ENCODE measurements at places on chromosomes 7 and 10.

GRCh38 chr10:86106616-86107015 lies 260.0 kb downstream of the GRID1 start:
- no peak for DNase-seq

DNA sequence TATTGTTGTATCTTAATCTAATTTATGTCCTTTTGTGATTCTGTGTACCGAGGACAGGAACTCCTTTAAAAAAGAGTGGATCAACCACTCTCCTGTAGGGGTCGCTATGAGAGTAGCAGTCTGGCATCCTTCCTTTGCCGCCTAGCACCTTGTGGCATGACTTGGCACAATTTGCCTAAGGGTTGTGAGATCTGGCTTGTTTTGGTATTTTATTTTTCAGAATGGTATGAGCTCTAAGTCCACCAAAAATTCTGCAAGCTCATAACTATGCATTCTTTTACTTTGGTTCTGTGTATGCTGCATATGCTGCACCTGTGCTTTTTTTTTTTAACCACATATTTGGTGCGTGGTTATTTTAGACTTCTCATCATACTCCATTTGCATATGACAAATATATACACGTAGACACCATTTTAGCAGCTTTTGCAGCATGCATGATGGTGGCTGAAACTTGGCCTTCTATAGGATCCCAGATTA lies 112.8 kb downstream of the CDK14 start:
- no peak for DNase-seq

- no peak for DNase-seq
Measured at GRCh38 chr7:28862595-28863272, 95.4 kb downstream of the TRIL start.

DNA sequence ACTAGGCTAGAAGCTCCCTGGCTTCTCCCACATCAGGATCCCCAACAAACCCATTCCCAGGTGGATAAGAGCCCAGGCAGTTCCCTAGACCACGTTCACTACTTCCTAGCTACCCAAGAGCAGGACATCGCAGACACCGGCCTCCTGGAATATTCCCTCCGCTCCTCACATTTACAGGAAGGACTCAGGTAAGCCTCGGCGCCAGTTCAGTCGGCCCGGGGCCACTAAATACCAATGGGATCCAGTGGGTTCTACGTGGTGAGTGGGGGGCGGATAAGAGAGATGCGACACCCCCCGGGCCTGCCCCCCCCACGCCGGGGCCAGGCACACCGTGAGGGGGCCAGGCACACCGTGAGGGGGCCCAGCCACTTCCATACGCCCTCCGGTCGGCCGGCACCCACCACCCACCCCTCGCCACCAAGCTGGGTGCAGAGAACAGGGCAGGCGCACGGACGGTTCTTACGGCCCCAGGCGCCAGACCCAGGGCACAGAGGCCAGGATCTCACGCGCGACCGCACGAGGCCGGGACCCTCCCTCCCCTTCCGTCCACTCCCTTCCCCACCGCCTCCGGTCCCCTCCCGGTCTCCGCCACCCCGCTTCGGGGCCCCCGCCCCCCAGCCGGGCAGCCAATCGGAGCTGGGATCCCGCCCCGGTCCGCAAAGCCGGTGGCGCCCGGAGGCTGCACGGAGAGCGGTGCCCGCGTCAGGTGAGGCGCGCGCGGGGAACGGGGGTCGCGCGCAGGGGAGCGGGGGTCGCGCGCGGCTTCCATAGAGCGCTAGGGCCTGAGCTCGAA lies at the start of gene BLVRA:
Gene BLVRA (plus strand): TSS at position 652 of the 793 bp plus-strand sequence. CDS start 12,479 bp downstream, outside the sequence.
- DNase-seq: peak; percentile 84

GRCh38 chr10:122567056-122567660 lies 6.6 kb downstream of the DMBT1 start:
- no peak for DNase-seq

- DNase-seq: no peak
Measured at GRCh38 chr10:100828738-100829096, 83.3 kb downstream of the PAX2 start.

DNA sequence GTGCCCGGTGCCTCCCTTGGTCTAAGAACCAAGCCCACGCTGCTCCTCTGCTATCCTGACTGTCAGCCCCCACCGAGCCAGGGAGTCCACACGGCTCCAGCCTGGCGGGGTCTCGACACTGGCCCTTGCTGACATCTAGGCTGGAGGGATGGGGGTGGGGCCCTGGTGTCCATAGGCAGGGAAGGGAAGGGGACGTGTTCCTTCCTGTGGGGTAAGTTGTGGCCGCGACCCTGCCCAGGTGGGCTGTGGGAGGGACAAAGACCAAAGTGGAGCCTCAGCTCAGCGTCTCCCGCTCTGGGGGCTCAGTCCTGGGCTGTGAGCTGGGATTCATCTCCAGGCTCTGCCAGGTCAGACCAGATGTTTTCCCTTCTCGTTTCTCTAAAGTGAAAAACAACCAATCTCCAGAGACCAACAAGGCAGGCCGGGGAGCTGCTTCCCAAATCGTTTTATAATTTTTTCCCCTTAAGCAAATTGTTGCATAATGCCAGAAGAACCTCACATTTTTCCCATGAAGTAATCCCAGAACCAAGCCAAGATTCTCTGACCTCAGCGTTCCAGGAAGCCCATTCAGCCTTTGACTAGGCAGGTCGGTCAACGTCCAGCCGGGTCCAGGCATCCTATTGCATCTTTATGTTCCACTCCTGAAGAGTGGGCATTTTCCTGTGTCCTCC lies 101.2 kb downstream of the RGS10 start:
- DNase-seq: no peak

DNA sequence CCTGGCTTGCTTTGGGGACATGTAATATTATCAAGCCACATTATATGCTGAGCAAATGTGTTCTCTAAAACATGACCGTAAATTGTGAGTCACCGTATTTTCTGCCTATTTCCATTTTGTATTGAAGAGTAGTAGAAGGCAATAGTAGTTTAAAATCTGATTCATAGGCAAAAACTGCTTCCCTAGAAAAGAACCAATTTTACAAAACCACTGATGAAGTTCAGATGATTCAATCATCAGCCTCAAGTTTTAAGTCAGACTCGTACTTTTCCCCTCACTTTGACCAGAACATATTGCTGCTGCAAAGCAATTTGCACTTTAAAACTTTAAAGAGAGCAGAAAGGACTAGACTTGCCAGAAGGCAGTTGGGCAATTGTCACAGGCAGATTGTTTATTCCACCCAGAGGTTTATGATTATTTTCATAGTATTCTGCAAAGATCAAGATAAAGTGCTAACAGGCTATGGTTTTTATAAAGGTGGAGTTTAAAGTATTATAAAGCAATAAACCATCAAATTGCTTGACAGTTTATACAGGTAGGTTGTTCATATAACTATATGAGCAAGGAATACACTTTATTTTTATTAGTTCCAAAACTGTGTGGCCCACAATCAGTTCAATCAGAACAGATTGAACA lies 168.2 kb downstream of the ETV1 start:
- no peak for DNase-seq

DNA sequence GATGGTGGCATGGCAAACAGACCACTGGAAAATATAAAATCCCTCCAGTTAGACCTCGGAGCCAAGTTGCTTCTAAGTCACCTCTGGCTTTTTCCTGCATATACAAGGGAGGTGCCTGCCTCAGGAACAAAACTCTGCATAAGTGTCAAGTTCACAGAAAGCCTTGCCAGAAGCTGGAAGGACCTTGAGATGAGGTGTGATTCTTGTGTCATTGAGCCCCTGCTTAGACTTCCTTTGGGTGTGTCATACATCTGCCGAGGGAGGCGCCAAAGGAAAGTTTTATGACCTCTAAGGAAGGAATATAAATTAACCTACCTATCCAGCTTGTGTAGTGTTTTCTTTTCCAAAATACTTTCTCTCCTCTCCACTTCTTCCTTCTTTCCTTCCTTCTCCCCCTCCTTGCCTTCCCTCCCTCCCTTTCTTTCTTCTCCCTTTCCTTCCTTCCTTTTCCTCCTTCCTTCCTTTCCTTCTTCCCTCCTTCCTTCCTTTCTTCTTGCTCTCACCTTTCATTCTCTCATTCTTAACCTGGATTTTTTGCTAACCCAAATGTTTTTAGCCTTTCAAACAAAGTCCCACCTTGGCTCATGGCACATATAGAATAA lies 75.2 kb downstream of the TRIL start:
- DNase-seq: no peak

- DNase-seq: no peak
Measured at GRCh38 chr10:95462740-95463667, 98.2 kb downstream of the SORBS1 start.

DNA sequence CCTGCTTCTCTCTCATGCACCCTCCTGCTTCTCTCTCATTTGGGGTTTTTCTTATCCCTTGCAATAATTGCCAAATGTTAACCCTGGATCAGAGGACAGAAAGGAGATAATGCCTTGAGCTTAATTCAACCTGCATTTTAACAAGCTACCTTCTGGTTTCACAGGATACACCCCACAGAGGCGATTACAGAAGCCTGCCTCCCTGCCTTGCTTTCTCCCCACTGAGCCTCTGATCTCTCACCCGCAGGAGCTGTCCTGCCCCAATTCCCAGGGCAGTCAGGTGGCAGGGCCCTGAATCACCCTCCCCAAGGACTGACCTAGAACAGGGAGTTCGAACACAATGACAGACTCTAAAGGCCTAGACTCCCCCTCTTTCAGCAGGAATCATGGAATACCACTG lies 959.5 kb downstream of the GRID1 start:
- no peak for DNase-seq

DNA sequence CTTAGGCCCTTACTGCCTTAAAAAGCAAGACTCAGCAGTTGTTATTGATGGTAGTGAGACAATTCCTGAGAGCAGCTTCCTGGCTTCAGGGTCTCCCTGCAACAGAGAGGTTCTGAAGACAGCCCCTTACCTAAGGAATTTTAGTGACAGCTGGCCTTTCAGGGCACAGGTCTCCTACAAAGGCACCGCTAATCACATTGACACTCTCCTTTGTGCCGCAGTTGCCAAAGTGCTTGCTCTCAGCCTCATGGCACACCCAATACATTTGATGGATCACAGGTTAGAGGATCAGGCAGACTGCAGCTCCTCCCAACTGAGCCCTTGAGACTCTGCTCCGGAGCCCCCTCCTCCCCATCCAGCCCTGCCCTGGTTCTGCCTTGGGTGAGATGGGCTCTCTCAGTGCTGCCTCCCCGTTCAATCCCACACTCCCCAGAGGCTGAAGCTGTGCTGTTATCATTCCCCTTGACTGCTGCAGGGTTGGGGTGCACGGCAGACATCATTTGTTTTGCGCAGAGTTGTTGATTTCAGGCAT lies 198.2 kb downstream of the EMX2 start:
- no peak for DNase-seq

DNA sequence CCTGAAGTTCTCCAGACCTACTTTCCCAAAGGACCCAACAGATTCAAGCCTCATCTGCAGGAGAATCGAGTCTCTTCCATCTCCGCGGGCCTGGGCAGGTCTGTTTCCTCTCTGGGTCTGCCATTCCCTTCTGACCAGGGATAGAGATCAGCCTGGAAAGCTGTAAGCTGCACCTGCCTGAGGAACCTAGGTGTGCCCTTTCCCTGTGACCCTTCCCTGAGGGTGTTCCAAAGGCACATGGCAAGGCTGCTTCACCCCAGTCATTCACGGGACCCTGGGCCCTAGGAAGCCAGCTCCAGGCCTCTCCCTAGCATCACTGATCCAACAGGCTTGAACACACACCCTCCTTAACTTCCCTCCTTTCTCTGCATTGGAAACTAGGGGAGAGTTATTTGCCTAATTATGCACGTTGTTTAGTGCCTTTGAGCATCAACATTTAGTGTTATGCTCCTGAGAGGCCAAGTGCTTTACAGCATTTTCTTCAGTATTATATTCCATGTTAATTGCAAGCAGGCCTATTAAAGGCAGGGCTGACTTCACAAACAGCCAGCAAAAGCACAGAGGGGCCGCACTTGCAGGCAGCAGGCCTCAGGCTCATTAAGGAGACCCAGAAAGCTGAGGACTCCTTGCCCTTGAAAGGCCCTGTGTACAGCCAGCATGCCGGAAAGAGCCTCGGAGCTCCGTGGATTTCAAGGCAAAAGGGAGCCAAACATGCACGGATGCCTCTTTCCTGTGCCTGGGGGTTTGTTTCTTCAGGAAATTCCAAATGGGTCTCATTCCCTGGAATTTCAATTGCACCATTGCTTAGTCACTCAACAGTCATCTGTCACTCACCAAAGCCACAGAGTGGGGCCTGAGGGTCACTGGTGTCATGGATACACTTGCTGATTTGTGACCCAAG lies 91.0 kb upstream of the FAM20C start:
- DNase-seq: no peak

DNA sequence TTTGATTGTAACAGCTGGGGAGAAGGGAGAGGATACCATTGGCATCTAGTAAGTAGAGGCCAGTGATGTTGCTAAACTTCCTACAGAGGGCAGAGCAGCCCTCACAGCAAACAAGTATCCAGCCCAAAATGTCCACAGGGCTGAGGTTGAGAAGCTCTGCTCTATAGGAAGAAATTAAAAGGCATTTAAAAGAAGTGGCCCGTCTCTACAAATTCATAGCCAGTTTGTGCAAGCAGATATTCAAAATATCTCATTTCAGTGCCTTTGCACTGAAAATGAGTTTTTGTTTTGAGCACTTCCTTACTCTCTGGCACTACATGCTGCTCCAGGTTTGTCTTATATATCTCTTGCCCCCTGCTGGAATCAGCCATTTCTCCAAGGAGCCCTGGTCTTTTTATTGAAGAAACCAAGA lies 330.0 kb downstream of the BBS9 start:
- DNase-seq: no peak

- DNase-seq: no peak
Measured at GRCh38 chr10:57849691-57850357, 417.9 kb downstream of the IPMK start.

GRCh38 chr10:90905925-90906324 lies 15.0 kb downstream of the ANKRD1 start:
- no peak for DNase-seq

- DNase-seq: no peak
Measured at GRCh38 chr7:140685407-140686087, 11.0 kb upstream of the NDUFB2 start.

GRCh38 chr10:86690231-86690630 lies 21.9 kb downstream of the LDB3 start:
- no peak for DNase-seq

DNA sequence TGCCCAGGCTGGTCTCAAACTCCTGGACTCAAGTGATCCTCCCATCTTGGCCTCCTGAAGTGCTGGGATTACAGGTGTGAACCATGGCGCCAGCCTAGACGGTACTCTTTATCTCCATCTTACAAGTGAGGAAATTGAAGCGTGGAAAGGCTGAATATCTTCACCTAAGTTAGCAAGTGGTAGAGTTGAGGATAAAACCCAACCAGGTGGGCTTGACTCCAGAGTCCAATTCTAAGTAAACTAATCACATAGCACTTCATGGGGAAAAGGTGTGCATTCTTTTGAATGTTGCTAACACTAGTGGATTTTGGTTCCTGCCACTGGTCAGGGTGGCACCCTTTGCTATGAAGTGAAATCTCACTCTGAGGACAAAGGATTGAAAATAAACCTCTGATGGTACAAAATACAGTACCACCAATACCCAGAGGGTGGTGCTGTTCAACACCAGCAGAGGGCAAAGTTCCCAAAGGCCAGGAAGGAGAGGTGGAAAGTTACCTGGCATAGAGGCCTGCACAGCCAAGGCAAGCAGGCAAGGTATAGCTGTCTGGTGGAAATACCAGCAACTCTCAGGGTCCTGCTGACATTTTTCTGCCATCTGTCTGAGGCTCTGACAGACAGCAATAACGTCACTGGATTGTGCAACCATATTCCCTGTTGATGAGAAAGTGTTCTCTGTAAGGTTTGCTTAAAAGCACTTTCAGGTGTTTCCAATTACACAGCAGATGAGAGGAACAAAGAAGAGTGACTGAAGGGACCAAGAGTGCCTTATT lies 17.6 kb downstream of the ZDHHC16 start:
- DNase-seq: peak; percentile 63

Measured in NCI-H1417 (cell line).